NCI-H2107 (cell line): ENCODE measurements at places on chromosomes 2 and 18.

DNA sequence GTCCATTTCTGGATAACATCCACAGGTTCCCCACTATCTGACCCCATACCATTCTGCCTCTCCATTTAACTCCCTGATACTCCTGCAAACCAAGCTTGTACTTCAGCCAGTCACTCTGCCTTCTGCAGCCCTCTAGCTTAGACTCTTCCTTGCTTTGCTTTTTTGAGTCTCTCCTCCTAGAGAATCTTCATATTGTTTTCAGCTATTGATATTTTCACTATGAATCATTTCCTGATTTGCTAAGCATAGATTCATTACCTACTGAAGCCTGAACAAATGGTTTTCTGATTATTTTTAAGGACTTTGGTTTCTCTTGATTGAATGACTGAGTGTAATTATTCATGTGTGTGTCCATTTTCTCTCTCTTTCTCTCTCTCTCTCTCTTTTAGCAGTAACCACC, 2102.3 kb upstream of the CELF4 start:
- no peak for DNase-seq

DNA sequence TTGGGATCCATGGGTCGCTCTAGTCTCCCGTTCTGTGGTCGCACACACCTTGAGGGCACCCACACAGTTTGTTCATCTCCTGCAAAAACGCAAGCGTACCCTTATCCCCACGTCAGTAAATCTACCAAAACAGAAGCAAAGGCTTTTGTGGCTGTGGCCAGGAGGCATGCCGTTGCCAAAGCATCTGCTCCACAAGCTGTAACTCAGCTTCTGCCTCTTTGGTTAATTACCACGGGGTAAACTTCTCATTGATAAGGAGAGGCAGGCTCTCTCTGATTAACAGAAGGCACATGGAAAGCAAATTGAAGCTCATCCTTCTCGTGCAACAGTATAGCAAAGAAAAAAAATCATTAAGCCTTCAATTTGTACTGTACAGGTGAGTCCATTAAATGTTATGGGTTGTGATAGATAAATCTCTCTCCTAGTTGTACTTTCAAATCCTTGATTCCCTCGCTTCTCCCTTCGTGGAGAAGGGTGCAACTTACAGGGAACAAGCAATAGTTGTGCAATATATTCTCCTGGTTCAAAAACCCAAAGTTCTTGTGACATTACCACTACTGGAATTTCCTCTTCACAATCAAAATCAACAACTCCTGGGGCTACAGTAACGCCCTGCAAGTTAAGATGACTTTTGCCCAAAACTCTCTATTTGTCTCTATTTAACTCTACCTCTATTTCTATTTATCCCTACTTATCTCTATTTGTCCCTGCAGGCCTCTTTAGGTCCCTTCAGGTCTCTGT, 10.3 kb downstream of the PECR start:
- DNase-seq: no peak

DNA sequence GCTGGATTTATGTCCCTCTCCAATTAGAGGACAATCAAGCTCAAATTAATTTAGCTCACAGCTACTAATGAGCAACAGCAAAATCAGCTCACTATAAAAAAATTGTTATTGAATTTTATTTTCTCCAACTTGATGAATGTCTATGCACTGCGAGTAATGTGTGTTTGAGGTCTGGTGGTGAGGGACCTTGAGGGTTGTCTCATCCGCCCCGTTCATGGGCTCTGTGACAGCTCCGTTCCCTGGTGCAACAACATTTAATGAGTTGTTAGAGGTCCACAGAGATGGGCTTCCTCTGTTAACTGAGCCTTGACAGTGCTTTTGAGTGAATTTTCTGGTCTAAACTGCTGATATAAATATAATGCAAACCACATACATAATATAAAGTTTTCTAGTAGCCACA, 101.7 kb downstream of the GPR39 start:
- no peak for DNase-seq

DNA sequence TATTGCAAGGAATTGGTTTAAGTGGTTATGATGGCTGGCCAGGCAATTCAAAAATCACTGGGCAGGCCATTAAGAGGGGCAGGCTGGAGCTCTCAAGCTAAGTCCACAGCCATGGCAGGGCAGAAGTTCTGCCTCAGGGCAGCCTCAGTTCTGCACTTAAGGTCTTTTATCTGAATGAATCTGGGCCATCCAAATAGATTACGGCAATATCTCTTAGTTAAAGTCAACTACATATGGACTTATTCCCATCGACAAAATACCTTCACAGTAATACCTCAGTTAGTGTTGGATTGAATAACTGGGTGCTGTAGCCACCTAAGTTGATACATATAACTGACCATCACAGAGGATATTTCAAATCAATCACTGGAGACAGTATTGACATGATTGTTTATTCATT, 904.8 kb downstream of the MBD2 start:
- no peak for DNase-seq

DNA sequence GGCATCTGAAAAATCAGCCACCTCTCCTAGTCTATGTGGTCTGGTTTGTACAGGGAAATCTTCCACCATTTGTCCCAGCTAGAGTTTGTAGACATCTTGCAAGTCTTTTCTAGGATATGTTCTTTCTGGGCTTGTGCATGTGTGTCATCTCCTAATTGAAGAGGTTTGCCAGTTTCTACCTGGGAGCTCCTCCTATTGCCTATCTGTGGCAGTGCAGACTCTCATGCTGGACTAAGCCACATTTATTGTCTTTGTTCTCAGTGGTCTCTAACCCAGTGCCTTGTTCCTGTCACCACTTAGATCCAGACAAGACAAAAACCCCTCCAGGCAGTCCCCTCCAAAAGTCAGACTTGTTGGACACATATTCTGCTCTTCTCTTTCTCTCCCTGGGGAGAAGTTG, 72.0 kb upstream of the MRPS9 start:
- DNase-seq: no peak

DNA sequence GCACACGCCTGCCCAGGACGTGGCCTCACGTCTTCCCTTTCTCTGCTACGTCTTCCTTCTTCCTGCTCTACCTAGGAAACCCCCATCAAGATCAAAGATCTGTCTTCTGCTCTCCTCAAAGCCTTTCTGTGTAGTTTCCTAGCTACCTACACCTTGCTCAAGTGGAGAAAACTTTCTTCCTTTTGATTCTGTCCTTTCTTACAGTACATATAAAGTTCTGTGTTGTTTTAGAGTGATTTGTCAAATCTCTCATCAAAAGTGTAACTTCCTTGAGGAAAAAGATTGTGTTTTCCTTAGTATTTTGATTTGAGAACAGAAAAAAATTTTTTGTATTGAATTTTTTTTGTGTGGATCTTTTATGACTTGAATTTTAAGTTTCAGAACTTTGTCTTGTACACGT, 17.8 kb downstream of the SETBP1 start:
- DNase-seq: no peak

DNA sequence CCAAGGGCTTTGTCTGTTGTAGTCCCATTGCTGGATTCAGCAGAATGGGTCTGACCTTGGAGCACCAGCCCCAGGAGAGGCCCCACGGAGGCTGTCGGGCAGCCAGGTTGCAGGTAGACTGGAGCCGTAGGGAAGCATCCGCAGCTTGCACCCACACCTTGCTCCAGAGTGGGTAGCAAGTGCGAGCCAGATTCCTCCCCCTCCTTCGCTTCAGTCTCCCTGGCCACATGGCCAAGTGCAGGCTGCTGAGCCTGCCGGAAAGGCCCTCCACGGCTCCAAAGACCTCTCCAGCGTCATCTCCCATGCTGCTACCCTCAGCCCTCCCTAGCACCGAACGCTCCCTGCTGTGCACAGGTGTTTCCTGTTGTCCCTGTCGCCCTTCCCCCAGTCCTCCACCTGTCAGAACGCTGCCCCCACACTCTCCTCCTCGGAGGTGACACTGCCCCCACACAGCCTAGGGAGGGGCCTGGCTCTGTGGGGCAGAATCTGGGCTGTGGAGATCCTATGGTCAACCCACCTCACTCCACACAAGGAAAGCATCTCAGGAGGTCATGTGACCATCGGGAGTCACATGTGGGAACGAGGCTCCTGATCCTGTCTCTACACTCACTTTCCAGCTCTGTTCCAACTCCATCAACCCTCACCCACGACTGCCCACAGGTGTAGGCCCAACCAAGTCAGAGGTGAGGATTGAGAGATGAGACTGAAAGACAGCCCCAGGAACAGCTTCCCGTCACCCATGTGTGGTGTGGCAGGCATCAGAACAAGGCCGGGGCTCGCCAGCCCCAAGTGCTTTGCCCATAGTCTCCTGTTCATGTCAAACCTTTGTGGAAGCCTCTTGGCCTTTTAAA, 8.3 kb downstream of the KCNF1 start:
- peak; percentile 59 for DNase-seq

DNA sequence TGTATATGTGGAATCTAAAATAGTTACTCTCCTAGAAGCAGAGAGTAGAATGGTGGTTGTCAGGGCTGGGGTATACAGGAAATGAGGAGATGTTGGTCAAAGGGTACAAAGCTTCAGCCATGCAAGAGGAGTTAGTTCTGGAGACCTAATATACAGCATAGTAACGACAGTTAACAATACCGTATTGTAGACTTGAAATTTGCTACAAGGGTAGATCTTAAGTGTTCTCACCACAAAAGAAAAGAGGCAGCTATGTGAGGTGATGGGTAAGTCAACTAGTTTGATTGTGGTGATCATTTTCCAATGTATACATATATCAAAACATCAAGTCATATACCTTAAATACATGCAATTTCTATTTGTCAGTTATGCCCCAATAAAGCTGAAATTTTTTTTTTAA, 98.2 kb upstream of the CYP1B1 start:
- no peak for DNase-seq

GRCh38 chr2:158663796-158664195, 131.3 kb upstream of the DAPL1 start:
- no peak for DNase-seq

DNA sequence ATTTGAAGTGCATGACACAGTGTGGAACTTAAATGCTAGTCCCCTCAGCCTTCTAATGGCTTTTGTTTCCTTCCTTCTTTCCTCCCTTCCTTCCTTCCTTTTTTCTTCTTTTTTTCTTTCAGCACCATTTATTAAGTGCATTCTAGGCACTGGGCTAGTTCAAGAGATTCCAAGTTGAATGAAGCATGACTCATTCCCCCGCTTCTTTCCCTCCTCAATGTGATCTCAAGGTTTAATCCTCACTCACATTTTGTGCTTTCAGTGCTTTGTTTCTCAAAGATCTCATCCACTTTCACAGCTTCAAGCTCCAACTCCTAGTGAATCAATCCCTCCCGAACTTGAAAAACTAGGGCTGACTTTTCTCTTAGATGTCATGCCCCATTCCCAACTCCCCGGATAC, 90.1 kb downstream of the LBH start:
- no peak for DNase-seq

DNA sequence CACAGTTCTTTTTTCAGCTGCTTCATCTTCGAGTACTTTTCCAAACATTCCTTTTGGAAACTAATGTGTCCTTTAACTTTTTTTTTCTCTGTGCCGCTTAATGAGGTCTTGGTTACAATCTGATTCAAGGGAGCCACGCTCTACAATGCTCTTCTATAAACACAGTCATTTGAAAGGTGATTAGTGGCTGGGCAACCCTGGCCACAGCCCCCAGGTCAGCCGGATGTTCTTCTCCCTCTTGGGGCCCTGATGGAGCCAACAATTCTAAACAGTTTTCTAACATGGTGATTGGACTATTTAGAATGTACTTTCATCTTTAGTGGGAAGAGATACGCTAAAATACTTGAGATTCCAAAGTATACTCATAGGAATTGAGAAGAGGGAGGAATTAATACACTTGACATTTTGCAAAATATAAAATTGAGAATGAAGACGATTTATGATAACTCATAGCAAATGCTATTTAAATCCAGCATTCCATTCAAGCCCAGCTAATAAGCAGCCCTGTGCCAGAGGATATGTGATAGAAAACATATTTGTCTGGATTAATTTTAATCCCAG, 83.7 kb upstream of the MBOAT2 start:
- DNase-seq: no peak
